ENCODE measurements at places on chromosomes 6 and 20.
A peak's percentile ranks its signal among the peaks of the same experiment; 100 is the strongest.

DNA sequence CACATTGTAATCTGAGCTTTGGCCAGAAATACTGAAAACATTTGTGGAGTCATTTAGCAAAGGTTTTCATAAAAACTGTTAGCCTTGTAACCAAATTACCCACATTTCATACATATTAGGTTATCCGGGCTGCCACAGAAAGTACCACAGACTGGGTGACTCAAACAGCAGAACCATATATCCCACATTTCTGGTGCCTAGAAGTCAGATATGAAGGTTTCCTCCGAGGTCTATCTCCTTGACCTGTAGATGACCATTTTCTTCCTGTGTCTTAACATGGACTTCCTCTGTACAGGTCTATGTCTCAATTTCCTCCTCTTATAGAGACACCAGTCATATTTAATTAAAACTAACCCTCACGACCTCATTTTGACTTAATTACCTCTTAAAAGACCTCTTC lies 49.5 kb upstream of the SMIM28 start:
- no peak for DNase-seq

DNA sequence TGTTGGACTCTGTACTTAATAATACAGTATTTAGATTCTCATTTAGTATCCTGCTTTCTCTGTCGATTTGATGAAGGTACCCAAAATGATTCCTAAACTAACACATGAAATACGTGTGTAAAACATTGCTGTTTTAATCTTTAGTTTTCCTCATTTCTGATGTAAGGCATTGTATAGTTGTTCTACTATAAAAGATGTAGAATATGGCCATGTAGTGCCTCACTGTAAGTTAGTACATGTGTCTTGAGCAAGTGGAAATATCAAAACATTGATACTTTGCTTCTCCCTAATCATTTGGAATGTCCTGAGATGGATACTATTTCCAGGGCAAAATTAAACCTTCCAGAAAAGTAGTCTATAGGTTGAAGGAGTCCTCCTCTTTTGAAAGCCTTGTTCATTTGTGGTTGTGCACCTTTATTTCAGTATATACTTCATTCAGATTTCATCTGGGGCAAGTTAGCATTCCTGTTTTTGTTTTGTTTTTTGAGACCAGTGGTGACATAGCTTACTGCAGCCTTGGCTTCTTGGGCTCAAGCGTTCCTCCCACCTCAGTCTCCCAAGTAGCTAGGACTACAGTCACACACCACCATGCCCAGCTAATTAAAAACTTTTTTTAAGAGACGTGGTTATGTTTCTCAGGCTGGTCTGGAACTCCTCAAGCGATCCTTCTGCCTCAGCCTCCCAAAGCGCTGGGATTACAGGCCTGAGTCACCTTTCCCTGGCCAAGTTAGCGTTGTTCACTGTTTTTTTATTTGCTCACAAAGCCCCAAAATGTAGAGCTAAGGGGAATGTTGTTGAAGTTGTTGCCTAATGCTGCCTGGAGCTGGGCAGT lies 11.6 kb downstream of the SRSF3 start:
- DNase-seq: peak; percentile 15

- no peak for DNase-seq
Measured at GRCh38 chr6:14681699-14682487, 564.0 kb upstream of the JARID2 start.

- DNase-seq: no peak
Measured at GRCh38 chr6:99341862-99342455, 7.5 kb downstream of the FAXC start.

DNA sequence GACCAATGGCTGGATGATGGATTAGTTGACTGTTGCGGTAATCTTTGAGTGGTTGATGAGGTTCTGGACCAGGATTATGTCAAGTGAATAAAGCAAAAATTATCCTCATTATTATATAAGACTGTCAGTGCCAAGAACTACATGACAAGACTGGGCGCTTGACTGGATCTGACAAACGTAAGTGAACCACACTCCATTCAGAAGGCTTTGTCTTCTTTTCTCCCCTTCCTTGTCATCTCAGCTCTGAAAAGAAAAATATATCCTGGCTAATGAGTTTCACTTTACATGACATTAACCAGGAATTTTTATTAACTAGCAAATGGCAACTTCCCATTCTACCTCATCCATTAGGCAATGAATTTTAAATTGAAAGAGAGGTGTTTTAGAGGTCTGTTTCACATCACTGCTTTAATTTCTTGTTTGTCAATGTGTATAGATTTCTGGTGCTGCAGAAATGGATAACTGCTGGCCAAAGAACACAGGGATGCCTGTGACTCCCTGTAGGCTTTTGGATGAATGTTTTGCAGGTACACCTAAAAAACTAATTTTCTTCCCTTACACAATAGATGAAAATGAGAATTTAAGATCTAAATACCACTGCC lies 150.1 kb downstream of the ELOVL4 start:
- no peak for DNase-seq

All from CD4-positive, alpha-beta T cell (primary cell).